ENCODE measurements at places on chromosomes 3 and 15. TPM values are rescaled to one million over a fixed set of nuclear protein-coding genes. Genes with fewer than 3 reads are reported as not detected.

Gene LEKR1
- 0.97 TPM for total RNA-seq

Gene CCDC39
- under 0.01 TPM for total RNA-seq

Gene CD200R1L
- not detected for total RNA-seq

Gene KNG1
- total RNA-seq = not detected

Gene PROK2
- total RNA-seq = not detected

Gene RLBP1
- not detected for total RNA-seq

Gene TTLL13
- under 0.01 TPM for total RNA-seq

Gene CNTN4
- 6.9 TPM for total RNA-seq

Gene TRA2B
- total RNA-seq = 182 TPM

Gene APOD
- total RNA-seq = 1.3 TPM

Gene DAZL
- not detected for total RNA-seq

Gene ZNF860
- 0.86 TPM for total RNA-seq

Gene CAND2
- 6.1 TPM for total RNA-seq

Gene HAPLN3
- 8.1 TPM for total RNA-seq

Gene CFAP44
- total RNA-seq = 1.9 TPM

Gene HCN4
- total RNA-seq = not detected

Gene RETNLB
- not detected for total RNA-seq

Gene SLMAP
- total RNA-seq = 82.1 TPM

Gene MOBP
- total RNA-seq = not detected

Gene GOLGA6L10
- total RNA-seq = 2.9 TPM

Gene LYZL4
- total RNA-seq = not detected

Gene DNAH12
- total RNA-seq = under 0.01 TPM

Gene TM4SF4
- not detected for total RNA-seq

Gene AMIGO3
- total RNA-seq = 0.43 TPM

Gene TMEM40
- total RNA-seq = not detected

Gene VEPH1
- 10.3 TPM for total RNA-seq

Gene ECE2
- not detected for total RNA-seq

Gene SOX2
- total RNA-seq = not detected

Gene CACNA2D2
- total RNA-seq = not detected

Gene CATSPER2
- total RNA-seq = 0.86 TPM

Gene TMEM266
- not detected for total RNA-seq

Gene LRRC58
- 29.4 TPM for total RNA-seq

Gene ANKUB1
- not detected for total RNA-seq

Gene CCR8
- not detected for total RNA-seq

Gene GNB4
- total RNA-seq = 87.2 TPM

Gene CELF6
- total RNA-seq = not detected

Gene XCR1
- not detected for total RNA-seq

Gene SELENOT
- 112 TPM for total RNA-seq

Gene CYFIP1
- total RNA-seq = 108 TPM

Gene HTR3E
- not detected for total RNA-seq

All from fibroblast of villous mesenchyme (primary cell).